Adrenal gland (tissue), 19 donors: ENCODE measurements at places on chromosomes 12 and 14. TPM values are rescaled to one million over a fixed set of nuclear protein-coding genes. Genes with fewer than 3 reads are reported as not detected.

GRCh38 chr12:125314051-125314755 lies 249.0 kb downstream of the AACS start:
- no peak for DNase-seq

- no peak for DNase-seq
Observed at GRCh38 chr14:52781629-52782028, 9.8 kb downstream of the GNPNAT1 start.

DNA sequence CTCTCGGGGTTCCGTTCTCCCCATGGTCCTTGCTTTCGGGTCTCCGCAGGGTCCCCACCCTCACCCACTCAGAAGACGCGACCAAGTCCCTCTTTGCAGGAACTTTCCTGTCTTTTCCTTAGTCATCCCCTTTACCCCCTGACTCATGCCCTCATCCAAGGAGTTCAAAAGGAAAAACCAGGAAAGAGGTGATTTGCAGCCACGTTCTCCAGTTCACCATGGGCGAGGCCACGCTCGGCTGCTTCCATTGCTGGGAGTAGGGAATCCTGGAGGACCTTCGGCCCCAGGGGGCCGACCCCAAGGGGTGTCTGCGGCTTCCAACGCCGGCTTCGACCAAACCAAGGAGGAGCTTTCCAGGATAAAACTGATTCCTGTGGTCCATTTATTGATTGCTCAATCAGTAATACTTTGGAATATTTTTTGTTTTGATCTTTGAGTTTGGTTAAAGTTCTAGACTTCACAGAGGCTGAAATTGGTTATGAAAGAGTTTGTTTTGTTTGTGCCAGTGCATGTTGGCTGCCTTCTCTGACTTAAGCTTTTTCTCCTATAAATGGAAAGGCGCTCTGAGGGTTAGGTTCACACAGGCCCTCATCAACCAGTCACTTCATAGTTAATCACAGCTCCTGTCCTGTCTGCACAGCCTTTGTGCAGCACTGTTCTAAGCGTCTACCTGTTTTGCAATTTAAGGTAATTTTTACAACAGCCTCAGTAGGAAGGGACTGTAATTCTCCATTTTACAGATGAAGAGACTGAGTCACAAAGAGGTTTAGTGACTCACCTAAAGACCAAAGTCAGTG lies 827 bp downstream of the ALDH2 start:
- DNase-seq, result no peak

GRCh38 chr14:22926316-22926715 lies 2.9 kb downstream of the PRMT5 start:
- no peak for DNase-seq

GRCh38 chr14:89435892-89436656 lies 19.0 kb upstream of the FOXN3 start:
- no peak for DNase-seq

- peak; percentile 62 for DNase-seq
Observed at GRCh38 chr14:105414456-105415371, 4.9 kb upstream of the MTA1 start.

Gene RBM25
- 22.4 TPM for total RNA-seq

Gene ANG
- total RNA-seq, result 0.78 TPM
